Stimulated activated CD8-positive, alpha-beta memory T cell treated with anti-CD3 and anti-CD28 coated beads, Interleukin-4, amount 100 ng/mL, for 24 hours (primary cell): ENCODE measurements at places on chromosomes 12 and 14.

DNA sequence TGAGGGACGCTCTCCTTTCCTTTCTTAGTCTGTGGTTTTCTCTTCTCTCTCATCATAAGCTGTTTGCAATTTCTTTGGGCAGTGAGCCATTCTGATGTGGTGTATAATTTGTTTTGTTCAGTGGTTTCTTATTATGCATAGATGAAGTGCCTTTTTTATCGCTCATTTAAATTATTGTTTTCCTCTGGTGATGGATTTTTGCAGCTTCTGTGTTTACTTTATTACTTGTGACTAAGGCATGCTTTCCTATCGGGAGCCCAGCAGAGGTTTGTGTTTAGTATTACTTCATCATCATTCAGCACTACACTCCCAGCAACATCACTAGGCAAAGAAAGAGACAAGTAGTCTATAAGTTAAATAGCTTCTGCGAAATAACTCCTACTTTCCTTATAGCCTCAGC lies 586.6 kb upstream of the NOVA1 start:
- no peak for DNase-seq

DNA sequence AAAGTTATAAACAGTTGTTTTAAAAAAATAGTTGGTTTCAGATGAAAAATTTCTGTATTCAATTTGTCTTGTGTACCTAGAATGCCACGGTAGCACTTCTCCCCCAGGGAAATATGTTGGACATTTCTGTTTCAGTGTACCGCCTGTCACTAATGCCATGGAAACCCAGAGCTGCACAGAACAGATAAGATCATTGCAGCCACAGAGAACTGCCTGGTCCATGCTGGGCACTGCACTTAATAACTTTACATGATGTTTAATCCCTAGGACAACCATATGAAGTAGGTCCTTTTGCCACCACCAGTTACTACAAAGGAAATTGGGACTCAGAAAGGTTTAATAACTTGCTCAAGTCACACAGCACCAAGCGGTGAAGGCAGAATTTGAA lies 253.4 kb upstream of the SRRM4 start:
- DNase-seq, result no peak

- no peak for DNase-seq
Measured at GRCh38 chr12:75690296-75690955, 179.0 kb upstream of the KRR1 start.

DNA sequence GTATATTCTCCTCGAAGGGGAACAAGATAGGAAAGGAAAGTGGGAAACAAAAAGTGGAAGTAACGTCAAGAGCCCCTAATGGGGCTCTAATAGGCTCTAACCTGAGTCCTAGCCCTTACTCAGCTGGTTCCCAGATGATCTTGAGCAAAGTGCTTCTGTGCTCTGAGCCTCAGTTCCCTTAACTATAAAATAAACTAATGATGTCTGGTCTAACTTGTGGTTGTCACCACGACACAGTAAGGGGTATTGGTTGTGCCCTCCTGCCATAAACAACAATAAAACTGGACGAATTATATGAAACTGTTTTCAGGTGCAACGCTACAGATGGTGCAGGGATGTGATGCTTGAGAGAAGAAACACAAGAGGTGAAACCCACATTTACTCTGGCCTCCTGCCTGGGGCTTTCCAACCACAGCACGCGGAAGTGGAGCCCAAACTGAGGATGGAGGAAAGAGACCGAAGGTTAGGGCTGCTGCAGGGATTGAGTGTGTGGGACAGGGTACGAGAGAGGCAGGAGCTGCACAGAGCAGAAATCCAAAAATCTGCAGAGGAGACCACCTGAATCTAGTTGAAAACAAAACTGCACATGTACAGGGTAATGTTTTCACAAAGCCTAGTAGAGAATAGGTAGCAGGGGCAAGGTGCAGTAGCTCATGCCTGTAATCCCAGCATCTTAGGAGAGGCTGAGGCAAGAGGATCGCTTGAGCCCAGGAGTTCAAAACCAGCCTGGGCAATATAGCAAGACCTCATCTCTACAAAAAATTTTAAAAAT lies 45.6 kb upstream of the BCL2L14 start:
- no peak for DNase-seq

GRCh38 chr12:34397591-34398365 lies 375.5 kb downstream of the ALG10 start:
- DNase-seq, result no peak

GRCh38 chr12:22321638-22322037 lies 12.9 kb downstream of the ST8SIA1 start:
- DNase-seq, result no peak

DNA sequence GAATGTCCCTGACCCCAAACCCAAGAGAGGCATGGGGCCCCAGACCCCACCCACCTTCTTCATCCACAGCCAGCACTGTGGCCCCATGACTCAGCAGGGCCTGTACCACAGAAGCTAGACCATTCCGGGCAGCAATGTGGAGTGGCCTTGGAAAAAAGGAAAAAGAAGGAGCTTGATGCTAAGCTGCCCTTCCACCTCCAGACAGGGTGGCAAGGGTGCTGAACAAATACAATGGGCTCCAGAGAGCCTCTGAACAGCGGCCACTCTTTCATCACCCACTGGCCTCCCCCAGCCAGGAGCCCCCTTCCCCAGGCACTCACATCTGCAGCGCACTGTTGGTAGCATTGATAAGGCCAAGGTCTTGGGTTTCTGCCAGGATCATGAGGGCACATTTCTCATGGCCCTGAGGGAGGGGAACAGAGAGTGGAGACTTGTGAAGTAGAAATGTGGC lies 13.9 kb downstream of the SLC39A5 start:
- DNase-seq, result no peak

- DNase-seq, result no peak
Measured at GRCh38 chr12:67579662-67580003, 68.9 kb upstream of the DYRK2 start.

- DNase-seq, result no peak
Measured at GRCh38 chr12:91007531-91008290, 2.9 kb upstream of the EPYC start.

DNA sequence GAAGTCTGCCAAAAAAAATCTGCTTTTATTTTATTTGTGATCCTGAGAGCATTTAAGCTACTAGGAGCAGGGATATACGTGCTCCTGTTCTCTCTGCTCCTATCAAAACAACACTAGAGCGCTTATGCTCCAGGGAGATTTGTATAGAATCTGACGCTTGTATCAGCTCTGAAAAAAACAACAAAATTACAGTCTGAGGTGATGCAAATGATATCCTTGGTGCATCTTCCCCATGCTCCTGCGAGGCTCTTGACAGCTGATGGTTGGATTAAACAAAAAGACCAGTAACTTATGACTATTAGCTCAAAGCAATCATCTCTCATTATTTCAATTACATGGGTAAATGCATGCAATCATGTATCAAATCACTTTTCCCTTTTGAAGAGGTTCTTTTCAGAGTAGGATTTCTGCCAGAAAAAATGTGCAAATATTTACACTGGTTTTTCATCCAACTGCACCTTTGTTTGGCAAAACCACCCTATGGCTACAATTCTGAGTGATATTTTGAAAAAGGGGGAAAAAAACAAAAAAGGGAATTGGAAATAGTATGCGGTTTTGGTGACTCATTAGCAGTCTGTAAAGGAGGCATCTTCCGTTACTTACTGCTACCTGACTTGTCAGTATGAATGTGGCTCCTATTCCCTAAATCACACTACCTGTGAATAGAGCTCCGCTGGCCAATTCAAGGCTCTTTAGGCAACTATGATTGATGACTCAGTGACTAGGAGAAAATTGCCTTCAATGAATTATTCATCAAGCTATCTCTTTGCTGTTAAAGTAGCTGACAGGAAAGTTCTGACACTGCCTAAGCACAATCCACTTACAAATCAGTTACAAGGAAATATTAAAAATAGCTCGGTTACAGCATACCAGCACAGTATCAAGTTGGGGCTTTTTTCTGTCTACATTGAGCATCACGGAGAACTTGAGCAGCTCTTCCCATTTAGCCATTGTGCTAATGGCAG lies 450.0 kb downstream of the FOXG1 start:
- no peak for DNase-seq

GRCh38 chr12:11819643-11820042 lies 170.2 kb downstream of the ETV6 start:
- no peak for DNase-seq

- no peak for DNase-seq
Measured at GRCh38 chr12:122753319-122753650, 661 bp downstream of the DENR start.

- DNase-seq, result no peak
Measured at GRCh38 chr14:104898870-104899510, 25.7 kb upstream of the PLD4 start.

GRCh38 chr12:60394665-60395064 lies 798.8 kb downstream of the SLC16A7 start:
- DNase-seq, result no peak

DNA sequence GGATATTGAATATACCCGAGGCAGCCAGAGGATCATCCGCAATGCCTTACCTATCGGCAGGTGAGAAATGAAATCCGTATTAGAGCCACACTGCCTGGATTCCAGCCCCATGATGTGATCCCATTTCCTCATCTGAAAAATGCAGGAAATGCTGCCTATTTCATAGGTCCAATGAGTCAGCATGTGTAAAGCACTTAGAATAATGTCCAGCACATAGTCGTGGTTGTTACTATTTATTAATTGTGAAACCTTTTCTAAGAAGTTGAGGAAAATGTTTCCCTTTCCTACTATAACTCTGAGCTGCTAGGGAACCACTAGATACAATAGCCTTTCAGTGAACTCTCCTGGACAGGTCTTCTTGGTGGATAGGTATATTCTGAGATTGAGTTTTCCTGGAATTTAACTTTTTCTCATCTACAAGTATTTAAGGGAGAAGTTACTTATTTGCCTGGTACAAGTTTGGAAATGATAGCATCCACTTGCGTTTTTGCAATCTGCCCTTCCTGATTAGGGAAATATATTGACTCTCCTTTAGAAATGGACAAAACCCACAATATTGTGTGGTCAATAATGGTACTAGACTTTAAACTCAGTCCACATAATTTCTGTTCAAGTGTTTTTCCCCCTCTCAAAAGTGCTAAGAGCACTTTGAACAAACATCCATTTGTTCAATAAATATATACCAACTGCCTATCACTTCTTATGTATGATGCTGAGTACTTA lies 12.2 kb downstream of the POLR3B start:
- no peak for DNase-seq

GRCh38 chr12:23084236-23084995 lies 459.4 kb downstream of the ETNK1 start:
- no peak for DNase-seq

DNA sequence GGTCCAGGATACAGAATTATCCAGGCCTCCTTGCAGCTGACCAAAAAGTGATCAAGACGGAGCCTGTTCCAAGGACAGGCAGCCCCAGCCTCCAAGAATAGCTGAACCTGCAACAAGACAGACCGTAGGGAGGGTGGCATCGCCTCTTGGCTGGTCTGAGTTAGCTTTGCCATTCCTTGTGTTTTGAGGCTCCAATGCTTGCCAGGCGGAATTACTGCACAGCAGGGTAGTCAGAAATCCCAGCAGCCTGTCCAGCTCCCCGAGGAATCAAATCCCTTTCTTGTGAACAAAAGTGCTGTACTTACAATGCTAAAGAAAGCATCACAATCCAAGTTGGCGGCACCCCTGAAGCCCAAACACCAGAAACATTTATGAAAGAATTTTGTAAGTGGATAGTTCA lies 246.9 kb downstream of the TMEM132C start:
- no peak for DNase-seq

GRCh38 chr12:91017043-91017442 lies 12.3 kb upstream of the EPYC start:
- no peak for DNase-seq

DNA sequence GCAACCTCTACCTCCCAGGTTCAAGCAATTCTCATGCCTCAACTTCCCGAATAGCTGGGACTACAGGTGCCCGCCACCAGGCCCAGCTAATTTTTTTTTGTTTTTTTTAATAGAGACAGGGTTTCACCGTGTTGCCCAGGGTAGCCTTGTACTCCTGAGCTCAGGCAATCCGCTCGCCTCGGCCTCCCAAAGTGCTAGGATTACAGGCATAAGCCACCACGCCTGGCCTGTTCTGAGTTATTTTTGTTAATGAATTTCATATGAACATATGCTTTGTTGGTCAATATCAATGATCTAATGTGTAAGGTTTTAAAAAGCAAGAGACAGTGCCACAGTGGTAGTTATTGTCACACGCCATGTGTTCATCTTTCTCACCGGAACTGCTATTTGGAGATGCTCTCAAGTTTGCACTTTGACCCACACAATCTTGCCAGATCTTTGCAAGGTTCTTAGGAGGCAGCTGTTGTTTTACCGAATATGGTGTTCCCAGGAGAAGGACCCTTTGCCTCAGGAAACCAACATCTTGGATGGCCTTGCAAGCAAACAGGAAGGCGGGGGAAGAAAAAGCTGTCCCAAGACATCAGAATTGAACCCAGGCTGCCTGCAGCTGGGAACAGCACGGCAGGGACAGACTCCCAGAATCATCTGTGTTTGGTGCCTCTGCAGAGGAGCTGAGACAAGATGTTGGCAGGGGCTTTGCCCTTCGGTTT lies 30.0 kb downstream of the GALNT16 start:
- no peak for DNase-seq

- peak; percentile 44 for DNase-seq
Measured at GRCh38 chr14:74362361-74362915, 14.2 kb downstream of the VRTN start.

DNA sequence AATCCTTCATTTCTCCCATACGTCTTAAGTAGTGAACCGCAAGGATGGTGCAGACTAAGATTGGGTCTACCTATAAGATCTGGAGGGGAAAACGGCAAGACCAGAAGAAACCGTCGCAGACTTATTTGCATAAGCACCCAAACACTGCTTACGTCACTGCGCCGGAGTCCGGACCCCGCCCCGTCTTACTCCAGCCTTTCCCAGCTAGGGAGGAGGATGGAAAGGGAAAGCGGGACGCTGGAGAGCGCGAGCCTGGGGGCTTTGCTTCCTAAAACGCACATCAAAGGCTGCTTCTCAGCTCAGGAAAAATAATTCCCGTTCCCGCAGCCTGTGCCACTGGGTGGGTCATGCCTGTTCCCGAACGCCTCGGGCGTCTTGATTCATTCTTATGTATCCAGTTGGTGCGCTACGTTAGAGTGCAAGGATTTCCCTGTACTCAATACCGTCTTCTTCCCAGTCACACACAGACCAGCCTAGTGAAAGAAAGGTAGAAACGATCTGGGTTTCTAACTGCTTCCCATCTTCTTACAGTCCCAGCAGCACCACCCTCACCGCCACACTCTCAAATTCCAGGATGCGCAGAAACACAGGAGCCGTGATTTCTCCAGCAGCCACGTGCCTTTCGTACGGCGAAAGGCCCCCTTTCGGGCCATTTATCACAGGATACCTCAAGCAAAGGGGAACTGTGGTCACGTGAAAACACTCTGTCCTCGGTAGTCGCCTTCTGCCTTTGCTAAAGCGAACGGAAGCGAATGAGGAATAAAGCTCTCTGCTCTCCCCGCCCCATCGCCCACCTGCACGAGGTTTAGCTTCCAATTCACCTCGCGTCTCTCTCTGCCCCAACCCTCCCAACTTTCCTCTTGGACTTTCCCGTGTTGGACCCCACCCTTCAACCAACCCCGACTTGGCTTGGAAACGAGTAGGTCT lies 1.1 kb downstream of the SLC6A15 start:
- DNase-seq, result no peak

DNA sequence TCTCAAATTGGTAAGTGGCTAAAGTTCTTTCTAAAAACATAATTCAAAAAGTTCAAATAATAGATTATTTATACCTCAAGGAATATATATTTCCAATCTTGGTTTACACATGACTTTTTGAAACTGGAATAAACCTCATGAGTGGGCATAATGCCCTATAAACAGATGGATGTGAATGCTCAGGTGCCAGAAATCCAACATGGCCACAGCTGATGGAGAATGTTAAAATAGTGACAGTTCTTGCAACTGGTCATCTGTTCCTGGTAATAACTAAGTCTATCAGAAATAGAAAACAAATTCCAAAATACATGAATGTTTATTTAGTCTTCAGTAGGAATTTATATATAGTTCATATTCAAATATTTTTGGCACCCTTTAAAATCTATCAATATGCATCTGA lies 21.6 kb upstream of the CNOT2 start:
- no peak for DNase-seq
